ENCODE measurements at places on chromosomes 13 and 19.

- DNase-seq: no peak
Measured at GRCh38 chr19:50312967-50313811, 16.0 kb downstream of the KCNC3 start.

DNA sequence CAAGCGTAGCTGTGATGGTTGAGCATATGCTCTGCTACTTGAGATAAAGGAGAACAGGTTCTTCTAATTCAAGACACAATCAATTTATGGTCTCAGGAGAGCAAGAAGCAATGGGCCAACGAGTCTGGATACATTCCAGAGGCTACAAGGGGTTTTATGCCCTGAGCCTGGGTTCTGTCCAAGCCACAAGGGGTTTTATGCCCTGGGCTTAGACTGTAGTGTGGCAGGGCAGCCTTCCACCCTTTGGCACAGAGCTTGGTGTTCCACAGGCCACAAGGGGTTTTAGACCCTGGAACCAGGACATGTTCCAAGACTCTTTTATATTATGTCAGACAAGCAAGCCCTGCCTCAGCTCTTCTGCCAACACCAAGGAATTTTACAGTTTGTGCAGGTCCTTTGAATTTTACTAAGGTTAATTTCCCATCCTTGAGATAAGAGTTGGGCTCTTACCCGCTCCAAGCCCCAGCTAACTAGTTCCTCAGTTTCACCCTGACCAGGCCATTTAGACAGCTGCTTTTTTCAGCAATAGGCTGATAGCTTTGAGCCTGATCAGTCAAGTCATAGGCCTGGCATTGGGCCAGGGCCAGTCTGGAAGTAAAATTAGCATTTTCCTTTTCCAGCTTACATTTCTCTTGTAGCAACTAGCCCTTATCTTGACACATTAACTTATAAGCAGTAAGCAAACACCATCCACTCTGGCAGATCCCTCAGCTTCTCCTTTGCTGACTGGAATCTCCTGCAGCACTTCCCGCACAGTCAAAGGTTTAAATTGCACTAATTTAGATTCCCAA, 95.0 kb downstream of the ZNF737 start:
- no peak for DNase-seq

DNA sequence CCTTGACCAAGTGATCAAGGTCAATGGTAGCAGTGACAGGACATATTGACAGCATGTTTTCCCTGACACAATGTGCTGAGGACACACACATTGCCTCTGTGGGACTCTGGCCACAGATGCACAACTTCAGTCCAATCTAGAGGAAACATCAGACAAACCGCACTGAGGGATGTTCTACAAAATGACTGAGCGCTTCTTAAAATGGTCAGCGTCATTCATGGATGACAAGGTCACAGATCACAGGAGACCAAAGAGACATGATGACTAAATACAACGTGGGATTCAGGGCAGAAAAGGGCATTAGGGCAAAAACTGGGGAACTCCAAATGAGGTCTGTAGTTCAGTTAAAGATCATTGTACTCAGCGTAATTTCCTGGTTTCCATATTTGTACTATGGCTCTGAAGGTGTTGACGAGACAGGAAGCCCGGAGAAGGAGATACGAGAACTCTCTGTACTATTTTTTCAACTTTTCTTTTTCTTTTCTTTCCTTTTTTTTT, 20.6 kb downstream of the PBX4 start:
- no peak for DNase-seq

GRCh38 chr13:52849291-52850071, 1.0 kb upstream of the PCDH8 start:
- DNase-seq: no peak

DNA sequence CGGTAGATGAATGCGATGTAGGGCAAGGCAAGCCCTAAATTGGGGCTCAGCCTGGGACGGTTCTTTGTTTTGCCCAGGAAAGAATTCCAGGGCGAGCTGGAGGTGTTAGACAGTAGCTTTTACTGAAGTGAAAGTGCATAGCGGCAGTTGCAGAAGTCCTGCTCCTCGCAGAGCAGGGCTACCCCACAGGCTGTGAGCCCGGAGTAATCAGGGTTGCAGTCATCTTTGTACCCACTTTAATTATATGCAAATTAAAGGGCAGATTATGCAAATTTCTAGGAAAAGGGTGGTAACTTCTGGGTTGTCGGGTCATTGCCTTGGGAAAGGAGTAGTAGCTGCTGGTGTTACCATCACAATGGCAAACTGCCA, 30.5 kb downstream of the VAV1 start:
- no peak for DNase-seq

DNA sequence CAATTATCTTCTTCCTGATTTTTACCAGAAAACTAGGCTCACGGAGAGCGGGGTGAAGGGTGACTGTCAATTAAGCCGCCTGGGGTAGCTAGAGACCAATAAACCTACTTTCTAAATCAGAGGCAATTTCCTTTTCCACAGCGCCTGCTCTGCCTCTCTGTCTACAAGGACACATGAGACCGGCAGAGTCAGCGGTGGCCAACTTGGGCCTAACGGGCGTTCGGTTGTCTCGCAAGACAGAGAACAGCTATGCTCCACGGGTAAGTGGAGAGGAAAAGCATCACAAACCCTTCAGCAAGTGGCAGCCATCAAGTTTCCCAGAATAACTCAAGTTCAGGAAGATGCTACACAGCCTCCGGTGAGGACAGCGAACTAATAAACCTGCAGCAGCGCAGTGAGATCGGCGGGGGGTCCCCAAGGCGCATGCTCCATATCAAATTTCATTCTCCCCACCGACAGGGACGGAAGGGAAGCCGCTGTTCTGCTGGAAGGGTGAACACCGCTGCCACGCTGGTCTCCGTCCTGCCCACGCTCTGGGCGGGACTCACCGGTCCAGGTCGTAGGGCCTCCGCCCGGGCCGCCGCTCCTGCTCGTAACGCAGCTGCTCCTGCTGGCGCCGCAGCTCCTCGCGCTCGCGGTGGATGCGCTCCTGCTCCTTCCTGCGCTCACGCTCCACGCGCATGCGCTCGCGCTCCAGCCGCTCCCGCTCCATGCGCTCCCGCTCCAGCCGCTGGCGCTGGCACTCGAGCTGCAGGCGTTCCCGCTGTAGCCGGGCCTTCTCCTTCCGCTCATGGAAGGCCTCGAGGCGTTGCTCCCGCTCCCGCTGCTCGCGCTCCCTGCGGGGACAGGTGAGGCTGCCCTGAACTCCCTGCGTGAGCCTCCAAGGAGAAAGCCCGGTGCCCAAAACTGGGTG, 25.8 kb upstream of the TINCR start:
- DNase-seq: no peak

DNA sequence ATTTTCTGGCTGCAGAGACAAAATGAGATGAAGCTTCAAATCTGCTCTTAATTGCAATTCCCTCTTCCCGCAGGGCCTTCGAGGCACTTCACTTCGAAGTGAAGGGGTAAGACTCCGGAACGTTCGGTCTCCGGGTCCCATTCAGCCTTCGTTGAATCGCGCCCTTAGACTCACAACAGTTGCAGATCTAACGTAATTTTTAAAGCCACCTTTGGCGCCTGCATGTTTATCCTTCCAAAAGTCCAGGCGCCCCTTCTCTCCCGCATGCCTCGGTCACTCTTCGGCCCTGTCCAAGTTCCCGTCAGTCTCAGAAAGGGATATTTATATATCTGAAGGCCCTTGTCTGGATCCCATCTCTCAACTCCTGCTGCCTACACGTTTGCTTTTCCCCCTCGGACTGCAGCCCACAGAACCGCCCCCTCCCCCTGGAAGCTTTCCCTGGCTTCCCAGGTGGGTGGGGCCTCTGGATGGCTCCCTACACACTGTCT, 915 bp upstream of the KCTD12 start:
- DNase-seq: no peak

- no peak for DNase-seq
Measured at GRCh38 chr13:36251526-36251925, 37.2 kb upstream of the SOHLH2 start.

DNA sequence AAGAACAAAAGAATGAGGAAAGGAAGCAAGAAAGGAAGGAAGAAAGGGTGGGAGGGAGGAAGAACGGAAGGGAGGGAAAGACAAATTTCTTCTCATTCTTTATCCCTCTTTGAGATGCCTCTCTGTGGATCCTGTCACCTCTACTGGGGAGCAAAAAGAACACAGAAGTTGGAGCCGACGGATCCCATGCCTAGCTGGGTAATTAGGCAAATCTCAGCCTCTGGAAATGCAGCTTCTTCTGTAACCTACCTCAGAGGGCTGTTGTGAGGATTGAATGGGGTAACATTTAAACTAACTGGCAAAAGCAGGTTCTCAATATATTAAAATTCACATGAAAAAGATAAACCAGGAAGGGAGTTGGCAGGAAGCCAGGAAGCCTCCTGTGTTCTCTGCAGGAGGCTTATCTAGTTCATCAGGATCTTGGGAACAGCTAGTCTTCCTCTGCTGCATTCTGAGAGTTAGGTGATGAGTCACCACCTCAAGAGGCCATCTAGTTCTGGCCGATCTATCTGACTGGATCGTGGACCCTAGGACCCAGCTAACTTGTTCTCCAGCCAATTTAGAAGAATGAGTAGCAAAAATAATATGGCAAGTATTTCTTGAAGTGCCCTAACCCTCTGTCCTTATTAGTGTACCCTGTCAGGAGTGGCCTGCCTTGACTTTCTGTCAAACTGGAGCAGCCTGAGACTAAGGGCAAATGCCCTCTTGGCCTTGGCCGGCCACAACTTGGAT, 15.2 kb upstream of the CPB2 start:
- no peak for DNase-seq

- DNase-seq: no peak
Measured at GRCh38 chr19:11551603-11552235, 7.3 kb downstream of the ELOF1 start.

GRCh38 chr19:51179256-51179655, 37.2 kb downstream of the SIGLEC7 start:
- no peak for DNase-seq

- DNase-seq: peak; percentile 10
Measured at GRCh38 chr13:26221399-26221720, 754 bp downstream of the RNF6 start.

All from AG09309 (cell line).